ENCODE measurements at places on chromosomes 5 and 9.

- no peak for DNase-seq
Measured at GRCh38 chr5:110844251-110844650, 105.4 kb downstream of the SLC25A46 start.

DNA sequence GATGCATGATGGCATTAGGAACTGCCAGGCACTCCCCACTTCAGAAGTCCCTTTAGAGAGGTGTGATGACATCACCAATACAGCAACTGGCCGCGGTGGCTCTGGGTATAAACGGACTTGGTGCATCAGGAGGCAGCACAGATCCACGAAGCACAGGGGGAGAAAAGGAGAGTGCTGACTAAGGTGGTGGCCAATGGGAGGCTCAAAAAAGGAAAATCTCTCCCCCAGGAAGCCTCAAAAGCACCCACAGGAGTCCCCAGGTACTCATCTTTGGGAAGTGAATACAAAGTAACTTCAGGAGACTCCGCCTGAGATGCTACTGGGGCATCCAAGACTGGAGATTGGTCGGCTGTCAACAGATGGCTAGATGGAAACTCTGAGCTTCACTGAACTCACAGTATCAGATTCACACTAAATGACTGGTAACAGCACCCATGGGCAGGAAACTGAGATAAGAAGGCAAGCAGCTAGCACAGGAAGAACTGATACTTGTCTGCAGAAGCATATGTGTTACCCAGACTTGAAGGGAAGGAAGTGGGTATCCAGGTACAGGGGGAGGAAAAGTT is 7.6 kb downstream of the TTC39B start:
- no peak for DNase-seq

GRCh38 chr9:5825223-5825622 is 7.7 kb downstream of the ERMP1 start:
- DNase-seq, result no peak

- no peak for DNase-seq
Measured at GRCh38 chr9:108136656-108137055, 647.1 kb upstream of the KLF4 start.

- no peak for DNase-seq
Measured at GRCh38 chr9:71897577-71897976, 13.4 kb downstream of the ABHD17B start.

DNA sequence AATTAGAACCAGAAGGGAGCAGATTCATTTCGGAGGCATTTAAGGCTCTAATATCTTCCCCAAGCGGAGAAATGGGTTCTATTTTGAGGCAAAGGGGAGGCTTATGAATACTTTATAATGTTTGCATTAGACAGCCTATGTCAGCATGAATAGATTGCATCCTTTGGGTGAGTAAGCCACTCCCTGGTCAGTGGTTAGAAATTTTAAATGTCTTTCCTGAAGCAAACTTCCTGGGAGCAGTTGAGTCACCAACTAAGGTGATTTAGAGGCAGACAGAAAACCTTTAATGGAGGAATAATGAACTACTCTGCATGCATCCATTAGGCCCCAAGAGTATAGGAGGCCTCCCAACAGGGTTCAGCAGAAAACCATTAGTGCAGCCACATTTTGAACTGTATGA is 204.9 kb downstream of the ELAVL2 start:
- peak; percentile 68 for DNase-seq

- no peak for DNase-seq
Measured at GRCh38 chr9:25918761-25919160, 240.5 kb upstream of the TUSC1 start.

- no peak for DNase-seq
Measured at GRCh38 chr9:127714951-127715469, 453 bp downstream of the PTRH1 start.

GRCh38 chr5:152990649-152991048 is 499.8 kb upstream of the GRIA1 start:
- DNase-seq, result no peak

DNA sequence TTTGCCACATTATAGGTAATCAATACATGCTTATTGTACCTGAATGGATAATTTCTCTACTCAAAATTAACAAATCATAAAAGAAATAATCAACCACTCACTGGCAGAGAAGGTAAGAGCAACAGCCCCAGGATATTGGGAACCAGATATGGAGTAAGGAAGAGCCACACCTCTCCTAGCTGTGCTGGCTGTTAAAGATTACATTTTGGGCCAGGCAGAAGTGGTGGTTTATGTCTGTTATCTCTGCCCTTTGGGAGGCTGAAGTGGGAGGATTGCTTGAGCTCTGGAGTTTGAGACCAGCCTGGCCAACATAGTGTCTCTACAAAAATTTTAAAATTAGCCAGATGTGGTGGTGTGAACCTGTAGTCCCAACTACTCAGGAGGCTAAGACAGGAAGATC is 56.4 kb downstream of the BHMT start:
- DNase-seq, result no peak

GRCh38 chr9:69122549-69123141 is 51.4 kb upstream of the TJP2 start:
- DNase-seq, result peak; percentile 65

DNA sequence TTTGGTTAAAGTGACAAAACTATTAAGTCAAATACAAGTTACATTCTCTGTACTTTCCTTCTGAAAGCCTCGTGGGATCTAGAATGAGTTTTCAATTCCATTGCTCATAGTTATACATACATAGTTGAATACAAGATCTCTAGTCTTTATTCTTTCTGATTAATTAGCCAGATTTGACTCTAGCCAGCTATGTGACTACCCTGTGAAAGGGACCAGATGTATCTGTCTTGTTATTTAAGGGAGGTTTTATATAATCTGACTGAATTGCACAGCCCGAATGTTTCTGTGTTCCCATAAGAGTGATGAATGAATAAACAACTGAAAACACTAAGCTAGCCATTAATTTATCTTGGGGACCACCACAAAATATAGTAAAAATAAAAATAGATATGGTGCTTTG is 166.7 kb downstream of the TMEM167A start:
- DNase-seq, result no peak

DNA sequence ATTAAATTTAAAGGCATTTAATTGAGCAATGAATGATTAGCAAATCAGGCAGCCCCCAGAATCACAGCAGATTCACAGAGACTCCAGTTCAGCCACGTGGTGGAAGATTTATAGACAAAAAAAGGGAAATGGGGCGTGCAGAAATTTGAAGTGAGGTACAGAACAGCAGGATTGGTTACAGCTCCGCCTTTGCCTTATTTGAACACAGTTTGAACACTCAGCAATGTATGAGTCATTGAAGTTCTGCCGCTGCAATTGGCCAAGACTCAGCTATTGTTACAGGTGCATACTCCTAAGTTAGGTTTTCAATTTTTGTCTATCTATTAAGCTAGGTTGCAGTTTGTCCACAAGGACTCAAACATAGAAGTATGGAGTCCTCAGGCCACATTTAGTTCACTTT is 157.7 kb upstream of the SLC12A2 start:
- DNase-seq, result peak; percentile 29

DNA sequence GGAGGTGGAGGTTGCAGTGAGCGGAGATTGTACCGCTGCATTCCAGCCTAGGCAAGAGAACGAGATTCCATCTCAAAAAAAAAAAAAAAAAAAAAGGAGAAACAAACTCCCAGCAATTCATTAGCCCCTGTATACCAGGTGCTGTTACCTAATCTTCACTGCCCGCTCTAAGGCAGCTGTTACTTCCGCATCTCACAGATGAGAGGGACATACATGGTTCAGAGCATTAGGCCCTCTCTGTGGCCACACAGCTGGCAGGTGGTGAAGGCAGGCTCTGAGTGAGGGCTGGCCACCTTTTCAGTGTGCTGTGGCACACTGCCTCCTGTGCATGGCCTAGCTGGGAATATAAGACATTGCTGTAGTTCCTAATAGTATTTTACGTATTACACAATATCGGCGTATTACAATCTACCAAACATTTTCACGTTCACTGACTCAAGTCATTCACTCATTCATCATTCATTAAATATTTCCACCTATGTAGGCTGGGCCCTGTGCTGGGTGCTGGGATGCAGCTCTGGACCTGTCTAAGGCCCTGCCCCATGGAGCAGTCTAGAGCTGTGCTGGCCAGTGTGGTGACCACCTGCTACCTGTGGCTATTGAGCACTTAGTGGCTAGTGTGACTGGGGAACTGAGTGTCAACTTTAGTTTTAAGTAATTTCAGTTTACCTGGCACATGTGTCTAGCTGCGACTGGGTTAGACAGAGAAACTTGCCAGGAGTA is 35.8 kb downstream of the RGS3 start:
- DNase-seq, result no peak

GRCh38 chr5:7250004-7250403 is 145.9 kb upstream of the ADCY2 start:
- no peak for DNase-seq

GRCh38 chr9:23926368-23926767 is 100.3 kb upstream of the ELAVL2 start:
- DNase-seq, result no peak

All from NCI-H226 (cell line).